ENCODE measurements at places on chromosomes 3 and 15.

DNA sequence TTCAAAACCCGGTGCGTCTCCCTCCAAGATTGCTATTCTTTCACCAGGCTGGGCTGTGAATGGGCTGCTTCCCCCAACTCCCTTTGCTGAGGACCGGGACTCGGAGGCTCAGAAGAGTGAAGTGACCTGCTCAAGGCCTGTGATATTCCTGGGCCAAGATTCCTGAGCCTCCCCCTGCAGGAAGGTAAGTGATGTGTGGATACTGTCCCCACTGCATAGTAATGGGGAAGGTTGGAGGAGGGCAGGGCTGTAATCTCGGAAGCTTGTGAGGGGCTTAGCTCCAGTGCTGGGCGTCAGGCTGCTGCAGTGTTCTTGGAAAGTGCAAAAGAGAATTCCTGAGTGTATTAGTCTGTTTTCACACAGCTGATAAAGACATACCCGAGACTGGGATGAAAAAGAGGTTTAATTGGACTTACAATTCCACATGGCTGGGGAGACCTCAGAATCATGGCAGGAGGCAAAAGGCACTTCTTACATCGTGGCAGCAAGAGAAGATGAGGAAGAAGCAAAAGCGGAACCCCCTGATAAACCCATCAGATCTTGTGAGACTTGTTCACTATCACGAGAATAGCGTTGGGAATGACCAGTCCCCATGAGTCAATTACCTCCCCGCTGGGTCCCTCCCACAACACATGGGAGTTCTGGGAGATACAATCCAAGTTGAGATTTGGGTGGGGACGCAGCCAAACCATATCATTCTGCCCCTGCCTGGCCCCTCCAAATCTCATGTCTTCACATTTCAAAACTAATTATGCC is 67.6 kb downstream of the EFCAB12 start:
- no peak for DNase-seq

GRCh38 chr3:14280326-14280725 is 101.7 kb downstream of the LSM3 start:
- no peak for DNase-seq

DNA sequence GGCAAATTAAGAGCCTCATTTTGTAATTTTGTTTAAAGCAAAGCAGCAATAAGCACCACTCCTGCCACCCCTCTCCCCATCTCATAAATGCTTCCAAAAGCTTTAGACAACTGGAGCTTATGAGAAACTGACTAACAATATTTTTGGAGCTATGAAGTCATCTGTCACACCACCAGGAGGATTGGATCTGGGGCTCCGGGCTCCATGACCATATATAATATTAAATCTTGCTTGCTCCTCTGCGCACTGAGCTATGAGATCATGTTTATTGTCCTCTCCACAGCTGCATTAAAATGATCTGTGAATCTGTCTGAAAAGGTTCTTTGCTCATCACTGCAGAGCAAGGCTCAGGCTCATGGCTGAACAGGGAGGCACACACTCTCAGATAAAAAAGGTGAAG is 323.7 kb downstream of the ZNF621 start:
- DNase-seq: no peak

GRCh38 chr15:40790718-40791117 is 16.2 kb upstream of the ZFYVE19 start:
- no peak for DNase-seq

DNA sequence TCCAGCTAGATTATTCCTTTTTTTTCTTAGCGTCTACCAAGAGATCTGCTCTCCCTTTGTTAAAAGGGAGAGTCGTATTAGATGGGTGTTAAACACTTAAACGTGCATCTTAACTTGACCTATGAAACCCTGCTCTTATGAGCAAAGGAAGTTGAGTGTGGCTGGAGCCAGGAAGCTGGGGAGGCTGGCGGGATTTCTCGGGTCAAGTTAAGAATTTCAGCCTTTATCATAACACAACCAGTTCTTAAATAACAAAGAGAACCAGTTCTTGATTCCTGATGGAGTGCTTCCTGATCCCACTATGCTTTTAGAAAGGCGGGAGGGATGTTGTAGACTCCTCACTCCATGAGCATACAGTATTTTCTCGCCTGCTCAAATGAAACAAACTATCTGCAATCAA is 215.1 kb downstream of the ITPR1 start:
- DNase-seq: no peak

- no peak for DNase-seq
Measured at GRCh38 chr3:191336833-191337232, 6.5 kb upstream of the UTS2B start.

GRCh38 chr3:127964053-127964452 is 49.0 kb downstream of the KBTBD12 start:
- no peak for DNase-seq

DNA sequence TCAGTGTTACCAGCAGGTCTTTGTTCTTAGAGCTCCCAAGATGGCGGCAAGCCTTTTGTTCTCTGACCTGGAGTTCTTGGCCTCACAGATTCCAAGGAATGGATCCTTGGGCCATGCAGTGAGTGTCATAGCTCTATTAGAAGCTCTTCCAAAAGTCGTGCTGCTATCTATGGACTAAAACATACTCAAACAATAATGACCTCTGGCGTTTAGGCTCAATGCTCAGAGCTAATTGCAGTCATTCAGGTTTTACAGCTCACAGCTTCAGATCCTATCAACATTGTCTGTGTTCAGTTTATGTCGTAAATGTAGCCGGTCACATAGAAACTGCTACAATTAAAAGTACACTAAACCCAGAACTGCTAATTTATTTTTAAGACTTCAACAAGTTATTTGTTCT is 22.2 kb downstream of the CCRL2 start:
- DNase-seq: no peak

- no peak for DNase-seq
Measured at GRCh38 chr3:16207031-16207430, 32.6 kb downstream of the GALNT15 start.

DNA sequence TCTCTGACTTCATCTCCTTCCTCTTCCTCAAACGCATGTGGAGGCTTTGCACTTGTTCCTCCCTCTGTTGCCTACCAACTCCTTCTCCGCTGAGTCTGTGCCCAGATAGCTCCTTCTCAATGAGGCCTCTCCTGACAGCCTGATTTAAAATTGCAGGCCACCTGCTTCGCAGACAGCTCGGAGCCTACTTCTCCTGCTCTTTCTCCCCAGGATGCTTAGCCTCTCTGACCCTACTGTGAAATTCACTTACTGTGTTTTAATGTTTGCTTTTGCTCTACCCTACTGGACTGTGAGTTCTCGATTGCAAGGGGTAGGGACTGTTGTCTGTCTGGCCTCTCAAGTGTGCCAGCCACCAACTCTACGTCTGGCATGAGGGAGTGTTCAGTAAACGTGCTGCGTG is 83.4 kb downstream of the EEFSEC start:
- DNase-seq: no peak

DNA sequence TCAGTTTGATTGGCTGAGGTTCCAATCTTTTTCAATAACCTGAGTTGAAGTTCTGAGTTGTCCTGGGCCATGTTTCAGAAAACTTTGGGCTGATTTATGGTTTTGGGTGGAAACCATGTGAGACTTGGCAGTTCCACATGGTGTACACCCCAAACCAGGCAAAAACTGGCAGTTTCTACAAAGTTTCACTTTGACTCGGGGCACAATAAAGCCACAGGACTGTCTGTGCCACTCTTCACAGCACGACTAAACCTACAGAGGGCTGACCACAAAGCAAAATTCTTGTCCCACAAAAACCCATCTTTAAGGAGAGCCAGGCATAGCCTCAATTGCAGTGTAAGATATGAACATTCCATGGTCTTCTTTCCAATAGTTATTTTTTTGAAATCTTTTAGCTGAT is 155.0 kb downstream of the DUT start:
- DNase-seq: no peak

GRCh38 chr3:145739926-145740325 is 421.1 kb downstream of the PLOD2 start:
- no peak for DNase-seq

GRCh38 chr3:142081178-142081577 is 68.2 kb downstream of the TFDP2 start:
- DNase-seq: no peak

DNA sequence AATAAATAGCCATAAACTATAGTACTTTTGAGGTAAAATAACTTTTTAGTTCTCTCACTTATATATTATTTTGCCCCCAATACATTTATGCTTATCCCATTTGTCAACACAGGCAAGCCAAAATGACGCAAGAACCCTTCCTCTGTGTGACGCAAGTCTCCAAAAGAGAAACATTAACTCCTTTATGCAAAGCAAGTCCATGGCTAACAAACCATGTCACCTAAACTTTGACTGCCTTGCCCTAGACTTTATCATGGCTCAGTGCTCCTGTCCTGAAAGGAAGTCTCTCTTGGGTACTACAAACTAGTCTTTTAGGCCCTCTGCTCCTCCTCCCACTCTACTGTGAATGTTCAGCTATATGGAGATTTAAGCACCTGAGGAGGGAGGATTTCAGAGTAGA is 230.5 kb downstream of the UNC13C start:
- no peak for DNase-seq

GRCh38 chr15:25786040-25786439 is 77.1 kb downstream of the ATP10A start:
- DNase-seq: no peak

GRCh38 chr3:140332131-140332530 is 345.7 kb upstream of the TRIM42 start:
- DNase-seq: no peak

DNA sequence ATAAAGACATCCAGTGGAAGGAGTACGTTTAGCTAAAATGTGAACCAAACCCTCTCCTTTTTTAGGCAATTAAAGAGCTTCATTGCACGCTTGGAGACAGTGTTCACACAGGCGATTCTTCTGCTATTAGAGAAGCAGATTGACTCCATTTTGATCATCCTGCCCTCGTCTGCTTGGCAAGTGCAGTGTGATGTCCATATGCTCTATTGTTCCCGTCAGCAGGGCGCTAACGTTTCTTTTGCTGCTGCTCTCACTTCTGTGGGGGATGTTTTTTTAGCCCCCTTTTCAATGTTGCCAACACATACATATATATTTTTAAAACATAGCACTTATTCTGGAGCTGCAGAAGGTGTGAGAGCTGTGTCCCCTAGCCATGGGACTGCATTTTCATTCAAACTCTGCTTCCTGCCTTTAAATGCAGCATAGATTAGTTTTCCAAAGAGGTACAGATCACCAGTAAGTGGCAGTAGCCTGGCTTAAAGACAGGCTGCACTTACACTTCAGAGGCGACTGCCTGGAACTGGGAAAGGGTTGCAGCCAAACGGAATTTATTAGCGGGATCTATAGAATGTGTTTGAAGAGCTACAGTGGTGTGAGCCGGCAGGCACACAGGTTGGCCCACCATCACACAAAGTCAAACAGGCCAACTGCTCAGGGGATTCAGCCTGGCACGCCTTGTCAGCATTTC is 292.6 kb upstream of the DPH6 start:
- no peak for DNase-seq

- no peak for DNase-seq
Measured at GRCh38 chr3:37861620-37862041, at the start of gene CTDSPL. CTDSPL (plus strand) TSS chr3:37861880; CDS start chr3:37862200, 320 bp downstream.

GRCh38 chr3:32421185-32421584 is 29.5 kb downstream of the CMTM7 start:
- no peak for DNase-seq

- DNase-seq: no peak
Measured at GRCh38 chr15:78620021-78620526, 722 bp downstream of the CHRNA3 start.

DNA sequence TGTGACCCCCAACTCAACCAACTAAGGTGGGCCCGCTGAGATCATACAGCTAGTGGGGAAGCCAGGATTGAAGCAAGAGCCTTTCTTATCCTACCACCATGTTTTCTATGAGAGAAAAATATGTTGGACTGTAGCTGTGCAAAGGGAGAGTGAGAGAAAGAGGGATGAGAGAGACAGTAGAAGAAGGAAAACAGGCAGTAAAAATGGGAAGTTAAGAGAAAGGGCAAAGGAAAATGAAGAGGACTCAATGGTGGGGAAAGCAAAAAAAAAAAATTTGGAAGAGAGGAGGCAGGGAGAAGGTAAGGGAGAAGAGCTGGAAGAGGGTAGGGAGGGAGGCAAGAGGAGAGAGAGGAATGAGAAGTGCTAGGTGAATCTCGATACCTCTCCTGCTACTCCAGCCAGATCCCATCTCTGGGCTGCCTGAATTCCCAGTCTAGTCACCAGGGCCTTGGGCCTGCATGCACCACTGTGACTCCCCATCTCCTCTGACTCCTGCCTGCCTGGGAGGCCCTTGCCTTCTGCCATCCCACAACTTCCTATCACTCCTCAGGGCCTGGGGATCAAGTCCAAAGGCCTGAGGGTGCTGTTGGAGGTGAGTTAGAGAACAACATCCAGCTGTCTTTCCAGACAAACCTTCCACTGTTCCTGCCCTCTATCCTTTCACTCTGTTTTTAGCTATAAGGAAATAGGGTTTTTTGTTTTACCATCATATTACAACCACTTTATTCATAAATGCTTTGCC is 15.7 kb downstream of the FAM81A start:
- DNase-seq: no peak

GRCh38 chr3:47251689-47252088 is 30.9 kb downstream of the KIF9 start:
- DNase-seq: no peak

Measured in T-helper 17 cell (primary cell).